ENCODE measurements at places on chromosomes 1 and 21. TPM values are rescaled to one million over a fixed set of nuclear protein-coding genes. Genes with fewer than 3 reads are reported as not detected.

Gene S100A7
- not detected for total RNA-seq

Gene TCEA3
- total RNA-seq = 4.4 TPM

Gene RNU1-2
- 73,230 TPM for total RNA-seq

Gene LRRC53
- total RNA-seq = under 0.01 TPM

Gene RAVER2
- 11.8 TPM for total RNA-seq

Gene TDRD10
- total RNA-seq = 0.49 TPM

Gene ROR1
- total RNA-seq = 1.7 TPM
